Epithelial cell of esophagus (primary cell): ENCODE measurements at places on chromosomes 13 and 19.

DNA sequence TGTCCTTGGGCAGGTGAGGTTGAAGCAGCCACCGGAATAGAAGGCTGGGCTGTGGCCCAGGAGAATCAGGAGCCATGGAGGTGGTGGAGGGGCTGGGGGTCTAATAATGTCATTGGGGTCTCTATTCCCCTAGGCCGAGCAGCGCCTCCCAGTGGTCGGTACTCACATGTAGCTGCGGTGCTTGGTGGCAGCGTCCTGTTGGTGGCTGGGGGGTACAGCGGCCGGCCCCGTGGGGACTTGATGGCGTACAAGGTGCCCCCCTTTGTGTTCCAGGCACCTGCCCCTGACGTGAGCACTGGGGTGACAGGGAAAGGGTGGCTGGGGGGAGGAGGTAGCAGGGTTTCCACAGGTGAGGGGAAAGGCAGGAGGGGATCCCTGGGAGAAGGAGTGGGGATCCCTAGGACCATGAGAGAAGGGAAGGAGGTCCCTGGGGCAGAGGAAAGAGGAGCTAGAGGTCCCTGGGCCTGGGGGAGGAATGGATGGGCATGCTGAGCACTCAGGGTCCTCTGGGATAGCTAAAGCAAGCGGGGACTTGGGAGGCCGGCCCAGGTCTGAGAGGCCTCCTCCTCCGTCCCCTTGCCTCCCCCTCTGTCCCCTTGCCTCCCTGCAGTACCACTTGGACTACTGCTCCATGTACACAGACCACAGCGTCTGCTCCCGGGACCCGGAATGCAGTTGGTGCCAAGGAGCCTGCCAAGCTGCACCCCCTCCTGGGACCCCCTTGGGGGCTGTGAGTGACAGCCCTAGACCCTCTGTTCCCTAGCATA lies 18.1 kb downstream of the MEGF8 start:
- DNase-seq = no peak

DNA sequence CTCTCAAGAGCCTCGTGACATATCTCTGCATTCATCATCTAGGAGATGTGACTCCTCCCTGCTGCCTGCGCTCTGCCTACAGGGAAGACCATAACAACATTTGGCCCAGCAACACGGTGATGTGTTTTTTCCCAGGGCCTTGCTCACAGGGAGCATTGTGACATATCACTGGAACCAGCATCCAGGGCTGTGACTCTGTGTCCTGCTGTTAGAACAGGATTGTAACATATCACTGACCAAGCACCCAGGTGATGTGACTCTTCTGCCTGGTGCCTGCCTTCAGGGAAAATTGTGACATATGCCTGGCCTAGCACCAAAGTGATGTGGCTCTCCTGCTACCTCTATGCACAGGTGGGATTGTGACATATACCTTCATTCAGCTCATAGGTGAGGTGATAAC lies 79.4 kb upstream of the ZNF43 start:
- DNase-seq = no peak

DNA sequence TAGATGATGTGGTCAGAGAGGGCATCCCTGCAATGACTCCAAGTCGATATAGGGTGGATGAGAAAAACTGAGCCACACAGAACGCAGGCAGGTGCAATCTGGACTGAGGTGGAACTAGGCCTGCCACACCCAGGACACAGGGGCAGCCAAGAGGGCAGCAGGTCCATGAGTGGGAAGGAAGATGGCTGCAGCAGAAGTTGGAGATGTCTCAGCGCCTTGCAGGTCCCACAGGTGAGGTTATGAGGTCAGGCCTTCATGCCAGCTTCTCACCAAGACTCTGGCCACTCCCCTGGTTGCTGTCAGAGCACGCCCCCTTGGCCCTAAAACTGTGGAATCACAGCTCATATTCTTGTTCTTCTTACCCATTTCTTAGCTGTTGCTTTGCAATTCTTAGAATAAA lies 147.7 kb upstream of the VSTM2B start:
- no peak for DNase-seq

DNA sequence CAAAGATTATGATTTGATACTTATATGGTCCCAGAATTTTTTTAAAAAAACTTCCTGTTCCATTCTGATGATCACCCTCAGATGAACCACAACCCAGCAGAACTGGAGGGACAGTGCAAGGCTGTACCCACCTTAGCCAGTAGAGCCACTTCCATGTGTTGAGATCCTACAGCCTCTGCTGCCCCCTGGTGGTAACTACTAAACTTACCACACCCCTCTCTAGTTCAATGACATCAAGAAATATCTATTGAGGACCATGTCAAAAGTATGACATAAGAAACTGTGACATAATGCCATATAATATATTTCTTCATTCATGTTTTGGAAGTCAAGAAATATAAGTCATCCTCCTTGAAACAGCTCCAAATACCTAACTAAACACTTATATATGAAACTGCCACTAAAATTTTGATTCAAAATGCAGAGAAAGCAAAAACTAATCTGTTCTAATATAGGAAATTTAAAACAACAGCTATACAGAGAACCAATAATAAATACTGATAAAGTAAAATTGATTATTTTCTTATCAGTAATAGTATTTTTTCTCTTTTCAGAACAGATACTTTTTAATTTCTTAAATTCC lies 412.6 kb downstream of the KCTD12 start:
- DNase-seq = peak; percentile 83

GRCh38 chr19:52554216-52554971 lies 15.7 kb upstream of the ZNF701 start:
- no peak for DNase-seq

DNA sequence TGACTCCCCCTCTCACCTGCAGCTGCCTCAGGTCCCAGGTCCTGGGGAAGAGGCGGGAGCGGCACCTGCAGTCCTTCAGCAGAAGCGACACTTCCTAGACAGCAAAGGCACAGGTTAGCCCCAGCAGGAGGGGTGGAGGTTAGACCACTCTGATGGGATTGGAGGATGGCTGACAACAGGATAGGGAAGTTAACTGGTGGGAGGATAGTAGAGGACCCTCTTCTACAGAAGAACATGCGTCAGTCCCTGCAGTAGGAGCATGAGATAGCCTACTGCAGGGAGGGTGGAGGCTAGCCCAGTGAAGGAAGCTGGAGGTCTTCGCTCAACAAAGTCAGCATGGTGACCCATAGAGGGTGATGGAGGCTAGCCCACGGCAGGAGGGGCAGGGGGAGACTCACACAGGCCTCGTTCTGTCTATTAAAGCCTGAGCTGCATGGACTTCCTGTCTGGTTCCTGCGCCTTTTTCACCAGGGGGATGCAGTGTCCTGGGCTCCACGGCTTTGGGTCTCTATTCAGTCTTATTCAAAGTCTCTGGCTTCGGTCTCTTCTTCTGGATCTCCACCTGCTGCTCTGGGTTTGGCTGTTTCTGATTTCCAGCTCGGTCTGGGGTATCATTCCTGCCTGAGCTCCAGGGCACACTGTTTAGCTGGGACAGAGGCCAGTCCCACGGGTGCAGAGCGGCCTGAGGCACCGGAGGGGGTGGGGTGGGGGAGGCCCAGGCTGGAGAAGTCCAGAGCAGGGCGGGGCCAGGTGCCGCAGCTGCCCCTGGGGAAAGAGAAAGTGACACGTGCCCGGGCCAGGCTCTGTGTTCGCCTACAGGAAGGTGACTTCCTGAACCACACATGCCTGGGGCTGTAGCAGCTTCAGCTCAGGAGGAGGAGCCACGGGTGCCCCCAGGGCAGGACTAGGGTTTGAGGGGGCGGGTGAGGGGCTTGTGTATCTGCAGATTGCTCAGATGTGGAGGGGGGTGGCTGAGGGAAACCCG lies 7.3 kb downstream of the IFNL3 start:
- DNase-seq = peak; percentile 14
